ENCODE measurements at places on chromosomes 5 and 9.

DNA sequence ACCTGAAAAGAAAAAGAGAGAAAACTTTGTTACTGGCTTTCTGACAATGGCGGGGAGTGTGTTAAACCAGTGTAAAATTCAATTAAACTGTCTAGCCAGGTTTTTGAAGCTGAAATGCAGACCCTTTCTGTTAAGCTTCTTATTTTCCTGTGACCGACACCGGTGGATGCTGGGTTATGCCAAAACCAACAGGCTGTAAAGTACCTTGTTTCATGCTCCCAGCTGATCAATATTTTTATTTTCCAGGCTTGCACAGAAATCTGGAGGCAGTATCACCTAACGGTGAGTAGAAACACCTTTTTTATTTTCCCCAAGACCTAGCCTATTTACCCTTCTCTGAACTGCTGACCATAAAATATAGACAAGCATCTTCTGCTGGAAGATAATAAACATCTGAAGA is 94.9 kb upstream of the GRHPR start:
- no peak for DNase-seq

- no peak for DNase-seq
These were observed 337.8 kb downstream of the DMAC1 start for GRCh38 chr9:7461791-7462190.

- no peak for DNase-seq
These were observed 112.4 kb upstream of the IRX2 start for GRCh38 chr5:2863675-2864433.

- no peak for DNase-seq
These were observed 197.6 kb downstream of the KDM4C start for GRCh38 chr9:6955251-6955921.

- DNase-seq = peak; percentile 35
These were observed 107.7 kb downstream of the TENT4A start for GRCh38 chr5:6820851-6821479.

DNA sequence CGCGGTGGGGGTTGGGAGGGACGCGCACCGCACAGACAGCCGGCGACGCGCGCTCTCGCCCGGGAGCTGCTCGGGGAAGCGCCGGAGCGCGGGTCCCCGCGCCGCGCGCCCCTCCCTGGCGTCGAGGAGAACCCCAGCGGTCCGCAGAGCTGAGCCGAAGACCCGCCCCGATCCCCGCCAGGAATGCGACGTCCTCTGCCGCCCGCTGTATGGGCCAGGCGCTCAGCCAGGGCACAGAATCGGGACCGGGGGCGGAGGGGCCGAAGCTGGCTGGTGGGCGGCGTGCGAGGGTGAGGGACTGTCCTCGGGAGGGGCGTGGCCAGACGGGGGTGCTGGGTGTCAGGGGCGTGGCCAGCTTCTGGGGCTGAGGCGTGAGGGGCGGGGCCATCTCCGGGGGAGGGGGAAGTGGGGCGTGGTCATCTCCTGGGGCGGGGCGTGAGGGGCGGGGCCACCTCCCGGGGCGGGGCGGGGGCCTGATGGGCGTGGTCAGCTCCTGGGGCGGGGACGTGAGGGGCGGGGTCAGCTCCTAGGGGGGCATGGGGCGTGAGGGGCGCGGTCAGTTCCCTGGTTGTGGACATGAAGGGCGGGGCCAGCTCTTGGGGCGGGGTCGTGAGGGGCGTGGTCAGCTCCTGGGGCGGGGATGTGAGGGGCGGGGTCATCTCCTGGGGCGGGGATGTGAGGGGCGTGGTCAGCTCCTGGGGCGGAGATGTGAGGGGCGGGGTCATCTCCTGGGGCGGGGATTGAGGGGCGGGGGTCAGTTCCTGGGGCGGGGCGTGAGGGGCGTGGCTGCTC is 965 bp downstream of the PTGDS start:
- no peak for DNase-seq

GRCh38 chr9:76704593-76705204 is 59.5 kb upstream of the PCA3 start:
- peak; percentile 80 for DNase-seq

GRCh38 chr5:133906303-133906702 is 62.1 kb downstream of the C5orf15 start:
- DNase-seq = no peak

GRCh38 chr5:170603109-170603508 is 99.3 kb downstream of the KCNIP1 start:
- no peak for DNase-seq

- DNase-seq = no peak
These were observed 109.5 kb upstream of the RAD23B start for GRCh38 chr9:107173422-107174180.

DNA sequence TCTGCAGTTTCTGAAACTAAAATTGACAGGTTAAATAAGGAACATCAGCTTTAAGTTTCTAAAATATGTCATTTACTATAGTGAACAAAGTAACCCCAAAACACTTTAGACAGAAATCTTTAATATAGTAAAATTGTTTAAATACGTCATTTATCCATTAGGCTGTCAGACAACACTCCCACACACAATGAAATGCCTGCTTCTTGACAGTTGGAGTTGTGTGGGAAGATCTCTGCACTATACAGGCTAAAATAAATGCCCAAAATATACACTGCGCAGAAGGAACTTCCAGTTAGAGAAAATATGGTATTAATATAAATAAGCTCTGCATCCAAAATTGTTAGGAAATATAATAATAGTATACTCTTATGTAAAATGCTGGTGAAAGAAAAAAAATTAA is 794.4 kb downstream of the CDH18 start:
- DNase-seq = no peak

DNA sequence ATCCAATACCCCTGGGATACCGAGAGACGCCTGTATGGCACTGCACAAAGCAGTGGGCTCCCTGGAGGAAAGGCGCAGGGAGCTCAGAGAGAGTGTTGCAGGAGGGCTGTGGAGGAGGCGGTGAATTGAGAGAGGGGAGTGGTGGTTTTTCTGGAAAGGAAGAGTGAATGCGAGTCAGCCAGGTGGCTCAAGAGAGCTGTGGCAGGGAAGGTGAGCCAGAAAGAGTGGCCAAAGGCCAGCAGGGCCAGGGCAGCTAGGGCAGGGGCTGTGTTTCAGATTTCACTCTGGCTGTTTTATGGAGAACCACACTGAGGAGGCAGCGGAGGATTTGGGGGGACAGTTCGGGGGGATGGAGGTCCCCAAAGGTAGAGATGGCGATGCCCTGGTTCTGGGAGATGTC is 13.0 kb upstream of the DAB2IP start:
- DNase-seq = no peak

GRCh38 chr5:157593052-157593757 is 17.6 kb upstream of the ADAM19 start:
- no peak for DNase-seq

- no peak for DNase-seq
These were observed 109.5 kb downstream of the FOXD1 start for GRCh38 chr5:73339051-73339575.

GRCh38 chr5:146647656-146648199 is 131.7 kb upstream of the GPR151 start:
- no peak for DNase-seq

DNA sequence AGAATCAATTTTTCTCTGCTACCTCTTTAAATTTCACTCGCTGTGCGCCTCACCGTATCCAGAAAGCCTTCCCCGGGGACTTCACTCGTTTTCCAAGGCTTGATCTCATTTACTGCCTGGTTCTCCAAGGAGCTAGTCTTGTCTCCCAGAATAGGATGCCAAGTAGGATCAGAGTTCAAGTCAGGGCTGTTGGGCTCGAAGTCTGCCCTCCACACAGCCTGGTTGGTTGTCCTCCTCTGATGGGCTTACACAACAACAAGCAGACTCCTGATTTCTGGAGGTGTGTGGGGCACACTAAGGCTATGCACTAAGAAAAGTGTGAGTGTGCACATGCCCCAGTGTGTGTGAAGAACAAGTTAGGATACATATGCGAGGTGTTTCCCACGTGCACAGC is 14.0 kb upstream of the TNIP1 start:
- DNase-seq = no peak

DNA sequence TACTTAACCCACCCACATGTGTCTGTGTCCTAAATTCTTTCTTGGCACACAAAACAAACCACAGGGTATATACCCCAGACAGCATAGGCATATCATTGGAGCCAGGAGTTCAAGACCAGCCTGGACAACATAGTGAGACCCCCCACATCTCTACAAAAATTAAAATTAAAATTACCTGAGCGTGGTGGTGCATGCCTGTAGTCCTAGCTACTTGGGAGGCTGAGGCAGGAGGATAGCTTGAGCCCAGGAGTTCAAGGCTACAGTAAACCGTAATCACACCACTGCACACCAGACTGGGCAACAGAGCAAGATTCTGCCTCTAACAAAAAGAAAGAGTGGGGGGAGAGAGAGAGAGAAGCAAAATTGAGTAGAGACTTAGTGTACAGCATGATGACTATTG is 4.6 kb upstream of the AGTPBP1 start:
- no peak for DNase-seq

DNA sequence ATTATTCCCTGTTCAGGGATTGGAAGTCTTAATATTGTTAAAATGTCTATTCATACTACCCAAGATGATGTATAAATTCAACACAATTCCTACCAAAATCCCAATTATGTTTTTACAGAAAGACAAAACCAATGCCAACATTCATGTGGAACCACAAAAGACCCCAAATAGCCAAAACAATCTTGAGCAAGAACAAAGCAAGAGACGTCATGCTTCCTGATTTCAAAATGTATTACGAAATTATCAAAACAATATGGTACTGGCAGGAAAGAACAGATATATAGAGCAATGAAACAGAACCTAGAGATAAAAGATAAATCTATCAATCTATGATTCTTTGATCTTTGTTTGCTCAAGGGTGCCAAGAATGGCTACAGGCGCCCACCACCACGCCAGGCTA is 237.9 kb downstream of the TAF11L14 start:
- DNase-seq = no peak

DNA sequence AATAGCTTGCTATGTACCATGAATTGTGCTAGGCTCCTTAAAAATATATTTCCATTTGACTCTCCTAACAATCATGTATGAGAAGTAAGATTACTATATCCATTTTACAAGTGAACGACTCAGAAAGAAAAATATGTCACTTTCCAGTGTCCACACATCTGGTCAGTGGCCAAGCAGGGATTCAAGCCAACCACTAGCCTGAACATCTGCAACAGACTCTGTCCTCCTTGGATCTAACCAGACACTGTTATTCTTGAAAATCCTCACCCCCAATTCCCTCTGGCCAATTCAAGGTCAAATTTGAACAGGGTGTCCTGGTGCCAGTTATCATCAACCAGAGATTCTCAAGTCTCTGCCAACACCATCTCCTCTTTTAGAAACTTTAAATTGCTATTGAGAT is 344.1 kb upstream of the WWC1 start:
- no peak for DNase-seq

DNA sequence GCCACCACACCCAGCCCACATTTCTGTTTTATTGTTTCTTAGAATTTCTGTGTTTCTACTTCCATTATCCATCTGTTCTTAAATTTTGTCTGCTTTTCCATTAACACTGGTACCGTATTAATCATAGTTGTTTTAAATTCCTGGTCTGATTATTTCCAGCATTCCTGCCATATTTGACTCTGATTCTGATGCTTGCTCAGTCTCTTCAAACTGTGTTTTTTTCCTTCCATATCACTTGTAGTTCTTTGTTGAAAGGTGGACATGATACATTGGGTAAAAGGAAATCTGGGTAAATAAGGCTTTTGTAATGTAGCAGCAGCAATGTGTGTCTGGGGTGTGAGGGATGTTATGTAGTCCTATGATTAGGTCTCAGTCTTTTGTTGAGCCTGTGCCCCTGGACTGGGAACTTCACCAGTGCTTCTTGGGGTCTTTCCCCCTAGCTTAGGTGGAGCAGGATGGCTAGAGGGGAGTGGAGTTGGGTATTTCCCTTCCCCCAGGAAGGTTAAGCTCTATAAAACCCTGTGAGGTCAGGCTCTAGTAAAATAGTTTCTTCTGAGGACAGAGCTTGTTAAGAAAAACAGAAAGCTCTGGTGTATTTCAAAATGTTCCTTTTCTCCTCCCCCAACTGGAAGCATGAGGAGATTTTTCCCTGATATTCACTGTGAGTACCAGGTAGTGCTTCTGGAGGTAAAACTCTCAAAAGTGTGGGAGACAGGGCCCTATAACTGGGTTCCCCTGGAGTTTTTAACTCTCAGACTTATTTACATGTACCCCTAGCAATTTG is 10.1 kb upstream of the TMOD1 start:
- DNase-seq = no peak

DNA sequence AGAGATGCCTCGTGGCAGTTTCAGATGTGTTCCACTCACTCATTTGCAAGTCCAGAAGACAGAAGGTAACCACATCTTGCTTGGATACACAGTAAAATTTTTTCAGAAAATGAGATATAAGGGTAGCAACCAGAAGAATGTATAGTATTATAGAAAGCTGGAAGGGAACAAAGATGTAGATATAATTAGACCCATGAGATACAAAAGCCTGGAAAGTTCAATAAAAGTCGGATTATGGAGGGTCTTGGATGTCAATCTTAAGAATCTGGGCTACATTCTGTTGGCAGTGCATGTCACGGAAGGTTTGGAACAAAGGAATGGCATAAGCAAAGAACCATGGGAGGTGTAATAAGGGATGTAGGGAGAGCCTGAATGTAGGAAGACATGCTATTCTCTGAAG is 5.1 kb upstream of the CEP78 start:
- DNase-seq = no peak

DNA sequence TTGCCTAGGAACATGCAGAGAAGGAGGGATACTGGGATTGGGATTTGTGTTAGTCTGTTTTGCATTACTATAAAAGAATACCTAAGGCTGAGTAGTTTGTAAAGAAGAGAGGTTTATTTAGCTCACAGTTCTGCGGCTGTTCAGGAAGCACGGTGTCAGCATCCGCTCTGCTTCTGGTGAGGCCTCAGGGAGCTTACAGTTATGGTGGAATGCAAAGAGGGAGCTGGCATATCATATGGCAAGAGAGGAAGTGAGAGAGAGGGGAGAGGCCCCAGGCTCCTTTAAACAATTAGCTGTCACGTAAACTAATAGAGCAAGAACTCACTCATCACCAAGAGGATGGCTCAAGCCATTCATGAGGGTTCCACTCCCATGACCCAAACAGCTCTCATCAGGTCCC is 27.0 kb downstream of the IL12B start:
- DNase-seq = no peak

DNA sequence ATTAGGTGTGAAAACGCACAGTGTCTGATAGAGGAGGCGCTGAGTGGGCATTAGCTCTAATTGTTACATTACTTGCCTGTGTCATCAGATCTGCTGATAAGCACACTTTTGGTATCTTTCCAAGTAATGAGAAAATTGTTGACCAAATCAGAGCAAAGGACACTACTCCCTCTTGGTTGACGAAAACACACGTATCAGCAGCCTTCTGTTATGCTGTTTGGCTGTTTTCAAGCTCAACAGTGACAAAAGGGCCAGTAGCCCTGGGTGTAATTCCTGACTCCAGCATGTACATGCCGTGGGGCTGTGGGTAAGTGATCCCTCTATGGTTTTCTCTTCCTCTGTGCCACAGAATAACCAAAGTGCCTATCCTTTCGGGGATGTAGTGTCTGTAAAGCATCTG is 151.4 kb downstream of the AUH start:
- DNase-seq = no peak

GRCh38 chr5:168086746-168087145 is 204.7 kb upstream of the WWC1 start:
- no peak for DNase-seq

Data from AML-193 (cell line).